ENCODE measurements at places on chromosomes 16 and 17. TPM values are rescaled to one million over a fixed set of nuclear protein-coding genes. Genes with fewer than 3 reads are reported as not detected.

DNA sequence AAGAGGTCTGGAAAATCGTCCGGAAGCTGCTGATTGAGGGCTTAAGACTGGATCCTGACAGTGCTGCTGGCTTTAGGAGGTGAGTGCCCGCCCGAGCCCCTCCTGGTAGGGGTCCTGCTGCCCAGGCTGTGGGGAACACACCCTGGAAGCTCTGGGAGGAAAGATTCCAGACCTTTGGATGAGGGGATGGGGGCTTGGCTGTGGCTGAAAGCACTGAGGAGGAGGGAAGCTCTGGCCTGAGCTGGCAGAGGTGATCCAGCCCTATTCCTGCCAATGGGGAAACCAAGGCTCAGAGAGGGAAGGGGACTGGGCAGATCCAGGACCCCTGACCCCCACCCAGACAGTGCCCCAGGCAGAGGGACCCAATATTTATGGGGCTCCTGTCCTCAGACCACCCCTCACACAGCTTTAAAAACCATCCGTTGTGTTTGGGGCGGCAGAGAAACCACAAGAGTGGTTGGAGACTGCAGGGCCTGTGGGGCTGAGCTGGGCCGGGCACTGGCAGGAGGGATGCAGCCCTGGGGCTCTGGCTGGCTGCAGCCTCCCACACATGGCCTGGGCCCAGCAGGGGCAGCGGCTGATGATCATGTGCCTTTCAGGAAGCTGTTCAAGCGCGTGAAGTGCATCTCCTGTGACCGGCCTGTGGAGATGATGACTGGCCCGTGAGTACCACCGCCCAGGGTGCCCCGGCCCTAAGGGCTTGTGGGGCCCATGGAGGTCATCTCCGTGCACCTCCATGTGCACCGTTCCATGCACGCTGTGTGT, 22.8 kb downstream of the UBALD1 start:
- no peak for DNase-seq

DNA sequence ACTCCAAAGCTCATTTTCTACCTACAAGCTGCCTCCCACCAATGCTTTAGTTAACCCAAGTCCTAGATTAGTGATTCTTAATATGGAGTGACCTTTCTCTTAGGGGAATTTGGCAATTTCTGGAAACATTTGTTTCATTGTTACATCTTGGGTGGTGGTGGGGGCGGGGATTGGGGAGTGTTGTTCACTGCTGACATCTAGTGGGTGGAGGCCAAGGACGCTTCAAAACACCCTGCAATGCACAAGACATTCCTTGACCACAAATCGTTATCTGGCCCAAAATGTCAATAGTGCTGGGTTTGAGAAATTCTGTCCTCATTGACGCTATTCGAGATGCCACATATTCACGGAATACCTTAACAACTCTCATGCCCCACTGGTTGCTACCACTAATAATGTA, 282.9 kb downstream of the RBFOX1 start:
- no peak for DNase-seq

DNA sequence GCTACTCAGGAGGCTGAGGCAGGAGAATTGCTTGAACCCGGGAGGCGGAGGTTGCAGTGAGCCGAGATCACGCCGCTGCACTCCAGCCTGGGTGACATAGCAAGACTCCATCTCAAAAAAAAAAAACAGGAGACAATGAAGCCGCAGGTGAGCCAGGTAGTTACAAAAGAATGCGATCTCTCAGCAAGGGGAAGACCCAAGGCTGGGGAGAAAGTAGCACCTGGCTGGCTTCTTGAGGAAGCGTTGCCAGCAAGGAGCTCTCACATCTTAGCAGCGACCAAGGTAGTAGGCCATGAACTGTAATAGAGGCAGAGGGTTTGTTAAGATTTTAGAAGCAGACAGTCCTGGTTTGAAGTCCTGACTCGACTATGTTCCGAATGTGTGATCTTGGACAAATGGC, 175.0 kb downstream of the AIPL1 start:
- DNase-seq: no peak

DNA sequence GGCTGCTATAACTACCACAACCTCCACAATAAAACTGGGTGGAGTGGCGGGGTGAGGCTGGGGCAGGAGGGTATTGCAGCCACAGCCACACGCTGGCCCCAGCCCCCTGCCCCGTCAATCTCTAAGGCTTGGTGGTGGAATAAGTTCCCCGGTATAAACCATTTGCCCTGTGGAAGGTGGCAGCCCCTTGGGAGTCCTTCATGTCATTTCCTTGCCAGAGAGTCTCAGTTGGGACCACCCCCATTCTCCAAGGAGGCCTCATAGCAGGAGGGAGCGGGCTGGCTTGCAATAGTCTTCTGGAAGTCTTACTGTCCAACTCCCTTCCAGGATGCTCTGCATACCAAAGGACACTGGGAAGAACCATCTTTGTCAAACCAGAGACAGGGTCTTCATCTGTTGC, 19.4 kb downstream of the CD300A start:
- no peak for DNase-seq

MFSD6L gene
- 0.57 TPM for total RNA-seq

TAT gene
- total RNA-seq: not detected
